ENCODE measurements at places on chromosomes 7 and 10. TPM values are rescaled to one million over a fixed set of nuclear protein-coding genes. Genes with fewer than 3 reads are reported as not detected.

TUBGCP2 gene
- 42.6 TPM for total RNA-seq

DNA sequence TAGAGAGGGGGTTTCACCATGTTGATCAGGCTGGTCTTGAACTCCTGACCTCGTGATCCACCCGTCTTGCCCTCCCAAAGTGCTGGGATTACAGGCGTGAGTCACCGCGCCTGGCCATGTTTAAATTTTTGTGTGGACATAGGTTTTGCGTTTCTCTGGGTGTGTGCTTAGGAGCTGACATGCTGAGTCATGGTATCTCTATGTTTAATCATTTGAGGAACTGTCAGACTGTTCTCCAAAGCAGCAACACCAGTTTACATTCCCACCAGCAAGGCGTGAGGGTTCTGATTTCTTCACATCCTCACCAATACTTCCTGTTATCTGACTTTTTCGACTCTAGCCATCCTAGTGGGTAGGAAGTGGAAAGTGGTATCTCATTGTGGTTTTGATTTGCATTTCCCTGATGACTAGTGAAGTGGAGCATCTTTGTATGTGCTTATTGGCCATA is 153.7 kb downstream of the DNAJB6 start:
- no peak for DNase-seq

DNA sequence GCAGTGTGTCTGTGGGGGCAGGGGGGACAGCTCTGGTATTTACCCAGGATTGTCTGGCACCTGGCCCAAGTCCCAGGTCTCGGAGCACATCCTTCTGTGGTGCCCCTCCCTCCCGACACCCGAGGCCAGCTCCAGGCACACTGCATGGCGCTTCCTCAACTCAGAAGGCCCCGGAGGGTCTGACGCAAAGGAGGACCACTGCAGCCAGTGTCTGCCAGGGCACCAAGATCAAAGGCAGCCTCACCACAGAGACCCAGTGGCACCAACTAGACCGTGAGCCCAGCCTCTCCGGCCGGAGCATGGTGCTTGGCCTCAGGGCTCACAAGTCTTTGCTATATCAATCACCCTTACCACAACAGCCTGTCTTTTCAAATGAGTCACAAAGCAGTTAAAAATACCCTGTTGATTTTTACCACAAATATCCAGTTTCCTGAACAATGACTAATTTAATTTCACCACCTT is 99.3 kb upstream of the DDC start:
- DNase-seq, result no peak

GRCh38 chr10:9076066-9076465 is 1021.6 kb downstream of the GATA3 start:
- no peak for DNase-seq
